ENCODE measurements at places on chromosomes 6 and 20.

- DNase-seq = no peak
Measured at GRCh38 chr20:58349570-58349969, 39.5 kb upstream of the VAPB start.

GRCh38 chr20:21534453-21534852 lies 20.6 kb upstream of the NKX2-2 start:
- DNase-seq = no peak

DNA sequence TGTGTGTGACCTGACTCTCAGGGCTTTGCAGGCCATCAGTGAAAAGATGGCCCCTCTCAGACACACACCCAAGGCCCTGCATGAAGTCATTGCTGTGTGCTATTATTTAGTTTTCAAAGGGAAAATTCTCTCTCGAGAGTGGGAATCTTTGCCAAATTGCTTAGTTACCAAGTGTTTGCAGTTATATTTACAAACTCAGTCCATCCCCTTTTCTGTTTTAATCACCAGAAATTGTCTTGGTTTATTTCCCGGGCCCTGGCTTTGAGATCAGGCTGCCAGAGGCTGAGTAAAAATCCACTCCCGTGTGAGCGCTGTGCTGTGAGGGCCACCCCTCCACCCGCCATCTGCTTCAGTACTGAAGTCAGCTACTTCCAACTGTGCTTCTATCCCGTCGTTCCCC lies 163.1 kb downstream of the SOD2 start:
- no peak for DNase-seq

DNA sequence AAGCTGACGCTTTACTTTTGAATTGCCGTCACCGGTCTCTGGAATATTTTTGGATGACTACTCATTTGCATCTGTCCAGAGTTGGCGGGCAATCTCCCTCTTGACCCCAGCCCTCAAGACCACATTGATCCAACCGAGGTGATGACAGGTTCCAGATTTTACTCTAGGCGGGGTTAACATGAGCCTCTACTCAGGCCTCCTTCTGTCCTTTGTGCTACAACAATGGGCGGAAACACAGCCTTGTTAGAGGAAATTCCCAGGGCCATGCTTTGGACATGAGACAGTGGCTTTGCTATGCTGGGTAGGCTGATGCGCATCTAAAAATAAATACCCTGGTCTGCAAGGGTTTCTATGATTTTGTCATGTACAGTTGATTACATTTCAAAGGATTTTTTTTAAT lies 27.0 kb upstream of the ADGRF5 start:
- DNase-seq = no peak

GRCh38 chr6:136125585-136125984 lies 124.5 kb downstream of the MTFR2 start:
- DNase-seq = no peak

DNA sequence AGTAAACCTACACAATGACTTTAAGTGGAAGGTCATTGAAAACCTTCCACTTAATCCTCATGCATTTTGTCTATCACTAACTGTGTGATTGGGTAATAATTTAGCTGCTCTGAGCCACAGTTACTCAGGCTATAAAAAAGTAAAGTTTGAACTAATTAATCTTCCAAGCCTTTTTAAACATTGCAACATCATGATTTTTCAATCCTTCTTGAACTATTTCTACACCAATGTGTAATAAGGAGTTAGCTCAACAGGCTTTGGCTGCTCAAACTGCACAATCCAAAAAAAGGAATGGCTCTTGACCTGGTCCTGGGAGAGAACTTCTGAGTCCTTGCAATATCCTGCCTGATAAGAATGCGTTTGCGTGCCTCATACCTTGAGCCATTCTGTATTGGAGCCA lies 34.8 kb upstream of the FILIP1 start:
- no peak for DNase-seq

- DNase-seq = no peak
Measured at GRCh38 chr6:1591926-1592325, 17.8 kb upstream of the FOXC1 start.

DNA sequence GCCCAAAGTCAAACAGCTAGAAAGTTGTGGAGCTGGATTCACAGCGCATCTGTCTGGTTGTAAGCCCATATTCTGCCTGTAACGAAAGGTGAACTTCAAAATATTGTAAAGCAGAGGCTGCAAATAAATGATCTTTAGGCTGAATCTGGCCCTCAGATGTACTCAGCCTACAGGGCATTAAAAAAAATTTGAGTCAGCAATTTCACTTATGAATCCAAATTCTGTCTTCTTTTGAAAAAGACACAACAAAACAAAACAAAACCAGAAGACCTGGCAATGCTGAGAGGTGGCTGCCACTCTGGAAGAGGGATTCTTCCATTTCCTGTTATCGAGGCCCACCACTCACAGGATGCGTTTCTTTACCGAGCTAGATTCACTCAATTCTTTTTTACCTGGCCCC lies 7.1 kb downstream of the LAMA4 start:
- no peak for DNase-seq

DNA sequence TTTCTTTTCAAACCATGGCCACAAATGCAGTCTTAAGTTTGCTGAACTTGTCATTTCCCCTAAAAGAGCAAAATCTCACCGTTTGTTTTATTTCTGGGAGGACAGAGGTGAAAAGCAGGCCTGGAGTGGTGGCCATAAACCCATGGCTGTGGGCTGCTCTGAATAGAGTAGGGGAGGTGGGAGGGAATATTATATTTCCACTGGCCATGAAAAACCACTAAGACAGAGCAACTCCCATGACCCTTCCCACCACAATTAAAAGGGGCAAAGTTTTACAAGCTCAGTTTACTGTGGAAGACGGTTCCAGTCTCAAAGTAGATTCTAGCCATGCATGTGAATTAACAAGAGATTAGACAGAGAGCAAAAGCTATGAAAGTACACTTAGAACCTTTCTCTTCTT lies 59.0 kb downstream of the IYD start:
- DNase-seq = no peak

All from stimulated activated CD4-positive, alpha-beta T cell treated with anti-CD3 and anti-CD28 coated beads, Interleukin-4, amount 100 ng/mL, for 48 hours (primary cell).